Activated B cell treated with CpG ODN at 0.5 μM for 24 hours (primary cell): ENCODE measurements at places on chromosomes 16 and 17.

GRCh38 chr16:26569793-26570192, 496.9 kb upstream of the C16orf82 start:
- no peaks in the 10 kb centered on the region for H3K4me1 ChIP-seq
- H3K27me3 ChIP-seq: peaks cover 2% of the 10 kb centered on the region
- no peak for DNase-seq
- no peaks in the 10 kb centered on the region for H3K36me3 ChIP-seq

DNA sequence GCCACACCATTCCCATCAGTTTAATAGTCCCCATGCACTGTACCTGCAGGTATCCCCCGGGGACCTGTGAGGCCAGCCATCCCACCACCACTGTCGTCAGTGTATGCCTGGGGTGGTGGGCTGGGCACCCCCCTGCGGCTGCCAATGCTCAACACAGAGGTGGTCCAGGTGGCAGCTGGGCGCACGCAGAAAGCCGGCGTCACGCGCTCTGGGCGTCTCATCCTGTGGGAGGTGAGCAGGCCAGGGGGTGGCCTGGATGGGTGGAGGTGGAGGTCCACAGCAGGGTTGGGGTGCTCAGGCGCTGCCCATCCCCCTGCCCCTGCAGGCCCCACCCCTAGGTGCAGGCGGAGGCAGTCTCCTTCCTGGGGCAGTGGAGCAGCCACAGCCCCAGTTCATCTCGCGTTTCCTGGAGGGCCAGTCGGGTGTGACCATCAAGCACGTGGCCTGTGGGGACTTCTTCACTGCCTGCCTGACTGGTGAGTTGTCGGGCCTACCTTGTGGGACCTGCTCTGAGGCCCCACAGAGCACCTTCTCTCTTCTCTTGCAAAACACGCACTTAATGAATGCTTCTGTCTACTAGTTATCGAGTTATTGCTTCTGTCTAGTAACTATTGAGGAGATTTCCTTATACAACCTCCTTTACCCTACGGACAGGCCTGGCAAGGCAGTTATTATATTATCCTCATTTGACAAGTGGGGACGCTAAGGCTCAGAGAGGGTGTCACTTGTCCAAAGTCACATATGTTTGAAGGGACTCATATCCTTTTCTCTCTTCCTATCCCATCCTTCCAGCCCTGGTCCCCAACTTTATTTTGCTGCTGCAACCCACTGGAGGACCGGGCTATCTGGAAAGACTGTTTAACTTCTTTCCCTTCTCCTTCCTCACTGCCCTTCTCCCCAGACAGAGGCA, 5.8 kb upstream of the TRAF4 start:
- peak; percentile 75 for DNase-seq
- no peaks in the 10 kb centered on the region for H3K27me3 ChIP-seq
- H3K27ac ChIP-seq: peak overlapping the region; percentile 99
- peaks cover 97% of the 10 kb centered on the region for H3K4me1 ChIP-seq
- H3K36me3 ChIP-seq: peaks cover 34% of the 10 kb centered on the region
- H3K4me3 ChIP-seq: peak overlapping the region; percentile 80

GRCh38 chr16:14437426-14437825, 192.6 kb downstream of the PARN start:
- DNase-seq: no peak
- H3K36me3 ChIP-seq: peaks cover 55% of the 10 kb centered on the region
- no peak overlapping the region for H3K4me3 ChIP-seq
- H3K4me1 ChIP-seq: no peaks in the 10 kb centered on the region
- H3K27me3 ChIP-seq: no peaks in the 10 kb centered on the region

GRCh38 chr17:3894911-3895343, 2.1 kb upstream of the CAMKK1 start:
- H3K27ac ChIP-seq: no peak overlapping the region
- H3K4me3 ChIP-seq: no peak overlapping the region
- peaks cover 34% of the 10 kb centered on the region for H3K4me1 ChIP-seq
